Right ventricle myocardium superior (tissue), 1 donor: ENCODE measurements at places on chromosomes 2 and 18. TPM values are rescaled to one million over a fixed set of nuclear protein-coding genes. Genes with fewer than 3 reads are reported as not detected.
A peak's percentile ranks its signal among the peaks of the same experiment; 100 is the strongest.

DNA sequence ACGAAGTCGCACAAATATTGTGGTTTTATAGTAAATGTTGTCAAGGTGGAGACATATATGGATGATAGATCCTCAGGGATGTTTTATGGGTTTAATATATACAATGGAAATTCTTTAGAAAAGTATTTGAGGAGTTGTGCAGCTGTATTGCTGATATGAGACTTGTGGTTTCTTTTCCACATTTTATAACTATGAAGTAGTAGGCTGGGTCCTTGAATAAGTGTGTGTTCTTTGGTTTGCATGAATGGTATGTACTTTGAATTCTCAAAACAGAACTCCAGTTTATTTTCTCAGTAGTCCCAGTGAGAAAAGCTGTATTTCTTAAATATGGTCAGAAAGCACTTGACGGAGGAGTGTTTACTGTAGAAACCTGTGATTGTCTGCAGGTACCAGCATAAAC, 42.4 kb downstream of the PLCL1 start:
- DNase-seq = no peak

DNA sequence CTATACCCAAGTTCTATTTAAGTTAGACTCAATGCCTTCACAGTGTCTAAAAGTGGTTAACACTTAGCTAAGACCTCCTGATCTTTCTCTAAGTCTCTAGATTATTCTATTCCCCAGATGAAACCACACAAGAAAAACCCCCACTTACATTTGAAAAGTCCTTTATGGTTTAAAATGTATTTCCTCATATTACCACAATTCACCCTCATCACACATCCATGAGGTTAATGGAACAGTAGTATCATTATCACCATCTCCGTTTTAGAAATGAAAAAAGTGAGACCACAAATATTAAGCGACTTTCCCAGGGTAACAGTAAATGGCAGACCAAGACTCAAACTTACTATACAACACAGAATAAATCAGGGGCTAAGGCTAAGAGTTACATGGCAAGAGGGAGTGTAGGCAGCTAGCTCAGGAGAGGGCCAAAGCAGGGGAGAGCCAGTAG, 28.6 kb downstream of the EPG5 start:
- DNase-seq = no peak

MREG gene
- total RNA-seq = 0.38 TPM

SIX3 gene
- total RNA-seq = not detected

DNA sequence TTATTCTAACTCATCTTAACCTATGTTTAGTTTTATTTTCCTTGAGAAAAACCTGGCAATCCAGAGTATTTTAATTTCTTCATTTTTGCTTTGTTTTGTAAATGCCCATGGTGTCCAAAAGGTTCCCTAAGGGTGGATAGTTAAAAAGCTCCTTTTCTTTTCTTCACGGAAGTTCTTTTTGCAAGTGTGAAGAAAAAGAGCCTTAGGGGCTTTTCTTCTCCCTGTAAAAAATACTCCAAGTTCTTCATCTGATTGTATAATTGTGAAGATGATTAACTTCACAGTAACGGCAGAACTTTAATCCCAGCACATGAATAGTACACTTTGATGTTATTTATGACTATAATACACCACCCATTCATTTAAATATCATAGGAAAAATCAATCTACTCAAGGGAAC, 530.2 kb upstream of the LINC00305 start:
- no peak for DNase-seq

GRCh38 chr2:194698012-194698411, 959.0 kb upstream of the SLC39A10 start:
- no peak for DNase-seq

CHRND gene
- total RNA-seq = not detected

- DNase-seq = peak; percentile 33
Measured at GRCh38 chr2:232525199-232525598, 761 bp upstream of the CHRND start.

IGFBP5 gene
- 134 TPM for total RNA-seq

FOXD4L1 gene
- not detected for total RNA-seq

SLC23A3 gene
- total RNA-seq = 1.4 TPM

DNA sequence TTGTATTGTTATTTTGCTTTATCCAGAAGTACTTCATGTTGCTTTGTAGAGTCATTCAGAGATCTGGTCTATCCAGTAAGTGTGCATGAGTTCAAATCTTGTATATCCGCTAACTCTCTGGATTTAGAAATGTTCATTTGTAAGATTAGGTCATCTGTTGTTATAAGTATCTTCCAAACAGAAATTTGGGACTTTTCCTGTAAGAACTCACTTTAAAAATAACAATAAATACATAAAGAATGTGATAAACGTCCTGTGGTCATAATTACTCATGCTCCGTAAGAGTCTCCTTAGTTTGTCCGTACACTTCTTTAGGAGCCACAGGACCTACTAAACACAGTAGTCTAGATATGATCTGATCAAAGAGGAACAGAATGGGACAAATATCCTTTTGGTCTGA, 699.9 kb upstream of the SLC8A1 start:
- no peak for DNase-seq

- no peak for DNase-seq
Measured at GRCh38 chr18:366466-367061, 98.7 kb upstream of the THOC1 start.

DNA sequence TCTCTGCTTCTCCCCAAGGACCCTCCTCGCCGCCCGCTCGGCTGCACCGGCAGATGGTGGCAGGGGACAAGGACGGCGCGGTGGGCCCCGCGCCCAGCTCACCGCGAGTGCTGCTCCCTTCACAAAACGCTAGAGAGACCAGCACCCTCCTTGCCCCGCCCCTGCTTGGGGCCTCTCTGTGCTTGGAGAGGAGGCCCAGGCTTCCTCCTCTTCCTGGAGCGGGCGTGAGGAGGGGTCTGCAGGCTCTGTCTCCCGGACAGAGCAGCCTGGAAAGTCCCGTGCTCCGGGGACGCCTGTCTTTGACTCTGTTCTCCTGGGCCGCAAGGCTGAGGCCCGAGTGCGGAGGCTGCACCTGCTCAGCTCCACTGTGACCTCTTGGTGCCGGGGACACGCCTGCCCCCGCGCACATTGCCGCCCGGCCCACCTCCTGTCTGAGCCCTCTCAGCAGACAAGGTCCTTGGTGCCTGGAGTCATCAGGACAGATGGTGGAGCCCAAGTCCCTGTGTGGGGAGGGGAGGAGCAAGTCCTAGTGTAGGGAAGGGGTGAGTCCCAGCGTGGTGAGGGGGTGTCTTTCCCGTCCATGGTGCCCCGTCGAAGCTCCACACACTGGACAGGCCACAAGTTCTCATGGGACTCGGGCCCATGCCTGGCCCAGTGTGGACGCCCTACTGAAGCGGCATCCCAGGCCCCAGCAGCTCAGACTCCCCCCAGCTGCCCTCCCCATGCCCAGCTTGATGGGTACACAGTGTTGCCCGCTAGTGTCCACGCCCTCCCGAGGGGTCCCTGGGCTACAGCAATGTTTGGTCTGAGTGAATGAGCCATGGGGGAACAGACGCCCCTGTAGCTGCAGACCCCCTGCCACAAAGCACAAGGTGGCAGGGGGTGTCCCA, 33.8 kb downstream of the RTP5 start:
- no peak for DNase-seq

DNA sequence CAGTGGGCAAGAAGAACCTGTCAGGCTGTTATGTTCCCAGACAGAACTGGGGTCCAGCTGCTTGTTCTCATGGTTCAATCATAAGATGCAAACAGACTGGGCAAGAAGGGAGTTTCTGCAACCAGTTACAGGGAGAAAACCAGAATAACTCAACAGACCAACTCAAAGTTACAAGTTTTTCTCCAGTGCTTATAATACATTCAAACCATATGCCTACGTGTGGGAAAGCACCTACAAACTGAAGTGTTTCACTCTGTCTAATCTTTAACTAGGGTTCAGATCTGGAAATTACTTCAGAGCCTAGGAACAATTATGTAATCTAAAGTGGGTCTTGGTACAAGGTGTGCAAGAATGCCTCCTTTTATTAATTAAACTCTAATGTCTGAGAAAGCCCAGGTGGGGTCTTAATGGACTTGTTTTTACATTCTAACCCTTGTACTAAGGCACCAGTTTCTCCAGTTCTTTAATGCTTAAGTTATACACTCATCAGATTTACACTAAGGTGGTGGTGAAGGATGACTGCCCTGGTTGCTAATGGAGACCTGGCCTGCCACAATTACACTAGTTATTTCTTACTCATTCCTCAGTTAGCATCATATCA, 951.9 kb downstream of the TSN start:
- no peak for DNase-seq

- DNase-seq = no peak
Measured at GRCh38 chr2:182031956-182032355, 46.3 kb downstream of the PPP1R1C start.

- no peak for DNase-seq
Measured at GRCh38 chr2:105078906-105079495, 41.1 kb downstream of the MRPS9 start.

DNA sequence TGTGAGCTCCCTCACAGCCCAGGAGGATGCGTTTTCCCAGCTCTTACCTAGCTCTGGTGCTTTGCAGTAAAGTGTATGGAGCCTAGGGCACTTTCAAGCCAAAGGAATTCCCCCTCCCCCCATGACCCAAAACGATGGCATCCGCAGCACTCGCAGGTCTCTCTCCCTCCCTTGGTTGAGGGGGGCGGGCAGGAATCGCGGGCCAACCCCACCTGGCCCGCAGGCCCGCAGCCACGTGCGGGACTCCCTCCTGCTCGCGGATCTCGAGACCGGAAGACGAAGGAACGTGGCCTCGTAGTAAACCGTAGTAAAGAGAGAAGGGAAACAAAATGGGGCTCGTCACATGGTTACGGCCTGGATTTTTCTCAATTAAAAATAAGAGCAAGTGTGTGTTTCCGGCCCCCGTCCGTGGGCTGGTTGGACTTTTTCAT, 8.5 kb downstream of the IRS1 start:
- no peak for DNase-seq

CCDC141 gene
- total RNA-seq = 136 TPM

- no peak for DNase-seq
Measured at GRCh38 chr2:47272905-47273758, 118.0 kb upstream of the STPG4 start.
